Activated CD4-positive, alpha-beta T cell treated with anti-CD3 and anti-CD28 coated beads, Interleukin-2, amount 50 U/mL, for 24 hours (primary cell): ENCODE measurements at places on chromosomes 3 and 15.

DNA sequence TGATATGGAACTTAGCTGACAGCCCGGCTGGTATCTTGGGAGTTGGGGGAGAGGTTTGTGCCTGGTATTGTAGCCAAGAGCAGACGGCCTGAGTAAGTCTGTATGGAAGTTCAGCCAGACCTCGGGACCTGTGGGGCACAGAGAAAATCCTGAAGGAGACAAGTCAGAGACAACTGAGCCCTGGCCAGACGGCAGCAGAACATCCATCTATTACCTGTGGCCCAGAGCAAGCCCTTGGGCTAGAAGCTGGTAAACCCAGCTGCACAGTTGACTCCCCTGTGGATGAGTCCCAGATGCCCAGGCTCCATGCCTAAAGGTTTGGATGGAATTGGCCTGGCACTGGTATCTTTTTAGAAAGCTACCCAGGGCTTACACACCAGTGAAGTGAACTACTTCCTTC, 70.4 kb upstream of the DLG1 start:
- DNase-seq, result no peak

GRCh38 chr3:141998669-141999290, 122.3 kb downstream of the ATP1B3 start:
- no peak for DNase-seq

DNA sequence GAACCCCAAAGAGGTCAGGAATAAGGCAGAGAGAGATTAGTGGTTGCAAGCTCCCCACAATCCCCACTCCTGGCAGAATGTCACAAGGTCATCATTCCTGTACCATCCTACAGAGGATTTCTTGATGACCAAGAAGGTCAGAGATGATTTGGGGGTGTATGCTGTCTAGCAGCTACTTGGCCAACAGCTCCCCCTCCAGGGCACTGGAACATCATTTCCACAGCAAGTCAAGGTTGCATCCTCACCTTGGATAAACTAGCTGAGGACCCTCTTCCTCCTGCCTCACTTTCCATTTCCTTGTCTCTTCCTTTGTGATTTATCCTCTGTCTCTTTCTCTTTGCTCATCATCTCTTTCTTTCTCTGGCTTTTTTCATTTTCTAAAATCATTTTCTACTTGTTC, 106.3 kb downstream of the PROS1 start:
- no peak for DNase-seq

DNA sequence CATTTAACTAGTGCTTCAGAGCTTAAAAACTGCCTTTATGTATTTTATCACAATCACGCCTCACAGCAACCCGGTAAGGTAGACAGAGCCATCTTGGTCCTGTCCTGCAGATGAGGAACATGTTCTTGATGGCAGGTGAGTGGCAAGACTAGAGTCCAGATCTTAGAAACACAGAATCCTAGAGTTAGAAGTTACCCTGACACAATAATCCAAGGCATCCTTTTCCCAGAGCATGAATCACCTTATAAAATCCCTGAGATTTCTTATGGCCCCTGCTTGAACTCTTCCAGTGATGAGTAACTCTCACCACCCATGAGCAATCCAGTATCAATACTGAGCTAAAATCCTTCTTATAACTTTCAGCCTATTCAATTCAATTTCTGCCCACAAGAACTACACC, 16.9 kb downstream of the POPDC2 start:
- no peak for DNase-seq

DNA sequence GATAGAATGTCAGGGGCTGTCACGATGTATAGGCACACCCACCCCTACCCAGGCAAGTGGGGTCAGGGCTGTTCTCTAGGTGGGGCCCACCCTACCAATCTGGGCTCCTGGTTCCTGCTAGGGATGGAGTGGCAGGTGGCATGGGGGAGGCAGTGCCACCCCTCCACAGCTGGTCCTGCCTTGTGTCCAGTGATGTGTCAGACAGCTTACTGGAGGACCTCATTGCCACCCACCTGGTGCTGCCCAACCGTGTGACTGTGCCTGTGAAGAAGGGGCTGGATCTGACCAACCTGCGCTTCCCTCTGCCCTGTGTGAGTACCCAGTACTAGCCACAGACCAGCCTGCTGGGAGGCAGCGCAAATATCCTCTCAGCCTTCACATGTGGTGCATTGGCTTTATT, 27.5 kb downstream of the ESYT3 start:
- DNase-seq, result no peak

GRCh38 chr3:55765906-55766701, 279.0 kb upstream of the WNT5A start:
- no peak for DNase-seq

- DNase-seq, result no peak
Measured at GRCh38 chr3:140510303-140510861, 167.5 kb upstream of the TRIM42 start.

DNA sequence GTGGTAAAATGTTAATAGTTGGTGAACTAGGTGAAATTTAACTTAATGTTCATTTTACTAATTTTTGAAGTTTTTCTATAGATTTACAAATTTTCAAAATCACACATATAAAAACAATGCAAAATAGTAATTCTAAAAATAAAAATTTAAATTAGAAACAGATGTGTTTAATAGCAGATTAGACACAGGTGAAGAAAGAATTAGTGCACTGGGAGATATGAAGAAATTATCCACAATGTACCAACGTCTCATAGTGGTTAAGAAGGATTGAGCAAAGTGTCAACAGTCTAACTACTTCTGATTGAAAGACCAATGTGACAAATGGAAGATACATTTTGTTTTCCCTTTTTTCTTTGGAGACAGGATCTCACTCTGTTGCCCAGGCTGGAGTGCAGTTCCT, 26.5 kb downstream of the SPG11 start:
- no peak for DNase-seq

DNA sequence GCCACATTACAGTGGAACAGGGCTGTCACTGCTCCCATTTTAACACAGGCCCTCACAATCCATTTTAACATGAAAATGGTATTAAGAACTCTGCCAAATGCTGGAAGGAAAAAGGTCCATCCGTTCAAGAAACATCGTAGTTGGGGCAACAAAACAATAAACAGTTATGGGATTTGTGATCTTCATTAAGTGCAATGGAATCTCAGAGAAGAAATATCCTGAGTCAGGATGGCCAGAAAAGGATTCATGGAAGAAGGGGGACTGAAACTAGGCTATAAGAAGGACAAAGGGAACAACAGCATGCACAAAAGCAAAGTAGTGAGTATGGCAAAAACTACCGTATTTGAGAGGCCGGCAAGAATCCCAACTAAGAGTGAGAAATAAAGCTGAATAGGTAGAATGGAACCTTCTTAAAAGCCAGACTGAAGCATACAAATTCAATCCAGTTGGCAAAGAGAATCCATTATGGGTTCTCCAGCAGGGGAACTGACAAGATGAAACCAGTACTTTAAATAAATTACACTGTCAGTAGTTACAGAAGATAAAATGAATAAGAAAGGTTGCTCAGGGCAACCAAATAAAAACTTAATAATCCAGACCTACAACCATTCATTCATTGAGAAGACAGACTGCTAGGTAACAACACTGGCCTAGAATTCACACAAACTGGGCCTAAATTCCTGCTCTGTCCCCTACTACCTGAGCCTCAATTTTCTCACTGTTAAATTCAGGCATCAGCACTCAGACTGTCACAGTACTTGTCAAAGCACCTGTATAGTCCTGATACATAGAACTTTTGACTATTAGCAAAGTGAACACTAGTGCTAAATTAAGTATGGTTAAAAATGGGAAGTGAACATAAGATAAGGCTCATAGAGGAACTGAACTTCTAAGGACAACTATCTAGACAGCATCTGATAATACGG, 6.3 kb downstream of the TBL1XR1 start:
- no peak for DNase-seq

DNA sequence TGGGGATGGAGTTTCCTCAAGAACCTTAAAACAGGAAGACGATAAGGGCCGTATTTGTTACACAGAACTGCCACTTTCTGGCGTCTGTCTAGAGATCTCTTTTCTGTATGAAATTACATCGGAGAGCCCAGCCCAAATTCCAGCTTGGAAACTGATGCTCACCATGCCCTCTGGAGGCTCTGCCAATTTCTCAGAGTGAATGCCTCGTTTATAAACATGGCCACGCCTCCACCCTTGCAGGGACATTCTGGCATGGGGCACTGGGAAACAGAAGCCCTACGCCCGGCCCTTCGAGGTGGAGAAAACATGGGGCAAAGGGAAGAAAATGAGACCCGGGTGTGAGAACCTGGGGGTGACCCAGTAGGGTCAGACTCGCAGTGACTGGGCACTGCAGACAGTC, 53.4 kb upstream of the SEC13 start:
- no peak for DNase-seq

- DNase-seq, result no peak
Measured at GRCh38 chr15:63195569-63196015, 6.2 kb downstream of the RAB8B start.

DNA sequence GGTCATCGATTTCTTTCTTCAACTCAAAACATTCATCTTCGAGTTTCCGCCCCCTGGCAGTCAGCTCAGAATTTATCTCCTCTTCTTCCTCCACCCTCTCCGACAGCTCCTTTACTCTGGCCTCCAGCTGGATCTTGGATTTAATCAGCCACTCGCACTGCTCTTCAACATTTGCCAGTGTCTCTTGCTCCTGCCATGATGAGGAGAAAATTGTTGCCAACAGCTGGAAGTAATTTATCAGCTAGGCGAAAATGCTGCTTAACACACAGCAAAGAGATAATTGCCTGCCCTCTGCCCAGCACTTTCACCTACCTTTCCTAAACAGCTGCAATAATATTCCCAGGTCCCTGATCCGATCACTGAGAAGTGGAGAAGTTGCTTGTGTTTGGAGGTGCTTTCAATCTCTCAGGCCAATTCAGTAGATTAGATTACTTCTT, 69.3 kb downstream of the MYH15 start:
- DNase-seq, result no peak

DNA sequence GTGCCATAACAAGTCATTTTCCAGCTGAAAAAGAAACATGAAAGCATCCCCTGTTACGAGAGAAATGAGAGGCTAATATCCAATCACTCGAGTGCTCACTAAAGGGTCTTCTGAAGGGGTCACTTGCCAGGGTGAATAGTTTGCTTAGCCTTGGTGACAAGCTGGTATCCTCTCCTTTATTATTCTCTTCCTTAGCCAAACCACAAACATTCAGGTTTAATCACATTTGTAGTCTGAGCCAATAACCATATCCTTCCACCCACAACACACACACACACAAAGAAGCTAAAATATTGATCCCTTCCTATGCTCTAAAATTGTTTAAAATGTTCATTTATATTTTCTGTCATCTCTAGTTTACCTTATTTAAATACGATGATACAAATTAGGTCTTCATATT, 240.5 kb upstream of the TMCO5A start:
- DNase-seq, result no peak

- DNase-seq, result no peak
Measured at GRCh38 chr3:120659285-120659684, 22.8 kb downstream of the HGD start.

GRCh38 chr3:57298041-57298440, 5.6 kb upstream of the ASB14 start:
- no peak for DNase-seq

DNA sequence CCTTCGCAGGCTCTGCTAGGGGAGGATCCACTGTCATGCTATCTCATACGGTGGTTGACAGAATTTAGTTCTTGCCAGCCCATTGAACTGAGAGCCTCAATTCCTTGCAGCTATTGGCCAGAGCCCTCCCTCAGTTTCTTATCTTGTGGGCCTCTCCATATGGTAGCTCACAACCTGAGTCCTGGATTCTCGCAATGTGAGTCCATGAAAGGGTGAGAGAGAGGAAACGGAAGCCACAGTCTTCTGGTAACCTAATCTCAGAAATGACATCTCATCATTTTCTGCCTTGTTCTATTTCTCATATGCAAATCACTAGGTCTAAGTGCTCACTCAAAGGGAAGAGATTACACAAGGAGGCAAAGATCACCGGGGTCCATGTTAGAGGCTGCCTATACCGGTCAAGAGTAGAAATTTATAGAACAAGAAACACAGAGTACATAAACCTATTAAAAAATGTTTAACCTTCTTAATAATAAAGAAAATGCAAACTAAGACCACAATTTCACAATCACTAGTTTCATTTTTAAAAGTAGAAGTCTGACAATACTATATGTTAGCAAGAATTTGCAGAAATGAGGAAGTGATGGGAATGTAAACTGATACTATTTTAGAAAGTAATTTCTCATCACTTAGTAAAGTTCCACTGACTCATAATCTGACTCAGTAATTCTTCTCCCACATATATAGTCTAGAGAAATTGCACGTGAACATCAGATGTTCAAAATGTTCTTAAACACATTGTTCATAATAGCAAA, 378.4 kb upstream of the AGTR1 start:
- no peak for DNase-seq

DNA sequence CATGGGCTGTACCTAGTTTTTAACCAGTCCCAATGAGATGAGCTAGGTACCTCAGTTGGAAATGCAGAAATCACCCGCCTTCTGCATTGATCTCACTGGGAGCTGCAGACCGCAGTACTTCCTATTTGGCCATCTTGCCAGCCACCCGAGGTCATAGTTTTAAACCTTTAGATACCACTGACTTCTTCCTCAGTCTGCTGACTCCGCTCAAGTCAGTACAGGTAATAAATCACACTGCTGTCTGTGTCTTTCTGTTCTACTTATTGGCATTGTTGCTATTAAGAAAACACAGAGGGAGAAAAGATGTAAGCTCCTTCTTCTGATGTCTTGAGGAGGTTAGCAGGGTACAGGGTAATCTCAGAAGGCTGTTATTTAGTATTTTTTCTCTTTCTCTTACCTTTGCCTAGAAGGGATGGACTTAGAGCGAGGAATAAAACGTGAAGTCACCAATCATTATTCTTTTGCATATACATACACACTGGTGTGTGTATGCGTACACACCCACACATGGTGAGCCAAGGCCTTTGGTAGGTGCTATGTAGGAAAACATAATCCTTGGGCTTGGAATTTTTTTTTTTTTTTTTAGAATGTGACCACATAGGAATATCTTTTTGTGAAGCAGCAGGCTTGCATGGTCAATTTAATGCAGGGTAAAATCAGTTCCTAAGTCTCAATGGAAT, 197.2 kb downstream of the EDEM1 start:
- DNase-seq, result no peak

DNA sequence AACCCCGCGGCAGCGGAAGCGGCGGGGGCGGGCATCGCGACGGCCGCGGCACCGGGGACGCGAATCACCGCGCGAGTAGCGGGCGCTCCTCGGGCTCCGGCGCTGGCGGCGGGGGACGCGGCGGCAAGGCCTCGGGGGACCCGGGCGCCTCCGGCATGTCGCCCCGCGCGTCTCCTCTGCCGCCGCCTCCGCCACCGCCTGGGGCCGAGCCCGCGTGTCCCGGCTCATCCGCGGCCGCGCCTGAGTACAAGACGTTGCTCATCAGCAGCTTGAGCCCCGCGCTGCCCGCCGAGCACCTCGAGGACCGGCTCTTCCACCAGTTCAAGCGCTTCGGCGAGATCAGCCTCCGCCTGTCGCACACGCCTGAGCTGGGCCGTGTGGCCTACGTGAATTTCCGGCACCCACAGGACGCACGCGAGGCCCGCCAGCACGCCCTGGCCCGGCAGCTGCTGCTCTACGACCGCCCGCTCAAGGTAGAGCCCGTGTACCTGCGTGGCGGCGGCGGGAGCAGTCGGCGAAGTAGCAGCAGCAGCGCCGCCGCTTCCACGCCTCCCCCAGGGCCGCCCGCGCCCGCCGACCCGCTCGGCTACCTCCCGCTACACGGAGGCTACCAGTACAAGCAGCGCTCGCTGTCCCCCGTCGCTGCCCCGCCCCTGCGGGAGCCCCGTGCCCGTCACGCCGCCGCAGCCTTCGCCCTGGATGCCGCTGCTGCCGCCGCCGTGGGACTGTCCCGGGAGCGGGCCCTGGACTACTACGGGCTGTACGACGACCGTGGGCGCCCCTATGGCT, 675 bp downstream of the RBM15B start:
- DNase-seq, result no peak

GRCh38 chr15:59906046-59906445, 98.1 kb upstream of the FOXB1 start:
- no peak for DNase-seq

- no peak for DNase-seq
Measured at GRCh38 chr15:81413851-81414250, 39.8 kb upstream of the TMC3 start.
